ENCODE measurements at places on chromosomes 16 and 17. TPM values are rescaled to one million over a fixed set of nuclear protein-coding genes. Genes with fewer than 3 reads are reported as not detected.

GRCh38 chr17:78258323-78259191 is 27.1 kb downstream of the TMEM235 start:
- peak; percentile 83 for DNase-seq

GRCh38 chr16:2720064-2720457 is at the start of gene PRSS27:
Gene PRSS27, minus strand, starts transcription at chr16:2720224. Its CDS starts 64 bp downstream, at chr16:2720160.
- peak; percentile 49 for DNase-seq

The HS3ST2 gene
- not detected for total RNA-seq

DNA sequence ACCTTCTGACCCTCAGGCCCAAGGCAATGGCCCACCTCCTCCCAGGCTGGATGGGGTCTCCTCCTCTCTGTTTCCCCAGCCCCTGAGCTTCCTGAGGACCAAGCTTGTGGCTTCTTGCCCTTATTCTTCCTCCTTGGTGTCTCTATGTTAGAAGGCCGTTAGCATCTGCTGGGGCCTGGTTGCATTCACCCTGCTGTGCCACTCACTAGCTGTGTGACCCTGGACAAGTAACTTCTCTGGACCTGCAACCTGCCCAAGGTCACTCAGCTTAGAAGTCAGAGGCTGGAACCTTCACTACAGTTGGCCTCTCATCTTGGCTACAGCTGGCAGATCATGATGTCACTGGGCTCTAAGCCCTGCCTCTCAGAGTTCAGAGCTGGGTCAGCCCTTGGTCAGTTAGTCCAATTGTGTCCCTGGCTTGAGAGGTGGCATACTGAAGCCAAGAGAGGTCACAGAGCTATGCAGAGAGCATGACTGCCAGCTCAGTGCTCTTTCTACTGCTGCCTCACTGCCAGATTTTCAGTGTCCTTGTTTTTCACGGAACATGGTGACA is 3.0 kb downstream of the MT2A start:
- no peak for DNase-seq

- no peak for DNase-seq
These were observed 133.5 kb upstream of the CACNG5 start for GRCh38 chr17:66701462-66701861.

The RCVRN gene
- total RNA-seq = not detected

- no peak for DNase-seq
These were observed 163.2 kb downstream of the UTP18 start for GRCh38 chr17:51423421-51424160.

DNA sequence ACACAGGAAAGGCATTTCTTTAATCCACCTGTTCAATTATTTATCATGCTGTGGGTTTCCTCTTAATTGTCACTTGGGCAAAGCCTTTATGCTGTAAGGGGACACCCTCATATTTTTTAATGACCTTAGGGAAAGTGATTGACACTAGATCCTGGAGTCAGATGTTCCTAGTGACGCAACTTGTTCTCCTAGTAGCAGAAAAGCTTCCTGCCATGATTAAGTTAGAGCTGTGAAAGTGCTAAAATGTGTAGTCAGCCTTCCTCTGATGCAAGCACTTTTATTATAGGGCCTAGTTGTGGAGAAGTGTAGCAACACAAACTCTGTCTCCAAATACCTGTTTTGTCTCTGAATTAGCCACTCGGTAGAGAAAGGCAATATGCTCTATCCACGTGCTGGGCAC is 12.3 kb downstream of the TMEM100 start:
- no peak for DNase-seq

The KCNH4 gene
- 0.17 TPM for total RNA-seq

The EFNB3 gene
- total RNA-seq = not detected
